Naive thymus-derived CD8-positive, alpha-beta T cell (primary cell): ENCODE measurements at places on chromosomes 13 and 19. TPM values are rescaled to one million over a fixed set of nuclear protein-coding genes. Genes with fewer than 3 reads are reported as not detected.

CLEC4M gene
- not detected for total RNA-seq

NFKBIB gene
- 25.2 TPM for total RNA-seq

ZNF439 gene
- total RNA-seq, result 32.3 TPM

SLITRK1 gene
- total RNA-seq, result not detected

DKKL1 gene
- total RNA-seq, result not detected

PSG7 gene
- total RNA-seq, result not detected

ADAMTS10 gene
- total RNA-seq, result 190 TPM

PTGIR gene
- total RNA-seq, result 0.25 TPM

ZIC2 gene
- total RNA-seq, result not detected
